ENCODE measurements at places on chromosomes 11 and 22.

- DNase-seq: no peak
Measured at GRCh38 chr11:35494957-35495490, 30.4 kb downstream of the PAMR1 start.

DNA sequence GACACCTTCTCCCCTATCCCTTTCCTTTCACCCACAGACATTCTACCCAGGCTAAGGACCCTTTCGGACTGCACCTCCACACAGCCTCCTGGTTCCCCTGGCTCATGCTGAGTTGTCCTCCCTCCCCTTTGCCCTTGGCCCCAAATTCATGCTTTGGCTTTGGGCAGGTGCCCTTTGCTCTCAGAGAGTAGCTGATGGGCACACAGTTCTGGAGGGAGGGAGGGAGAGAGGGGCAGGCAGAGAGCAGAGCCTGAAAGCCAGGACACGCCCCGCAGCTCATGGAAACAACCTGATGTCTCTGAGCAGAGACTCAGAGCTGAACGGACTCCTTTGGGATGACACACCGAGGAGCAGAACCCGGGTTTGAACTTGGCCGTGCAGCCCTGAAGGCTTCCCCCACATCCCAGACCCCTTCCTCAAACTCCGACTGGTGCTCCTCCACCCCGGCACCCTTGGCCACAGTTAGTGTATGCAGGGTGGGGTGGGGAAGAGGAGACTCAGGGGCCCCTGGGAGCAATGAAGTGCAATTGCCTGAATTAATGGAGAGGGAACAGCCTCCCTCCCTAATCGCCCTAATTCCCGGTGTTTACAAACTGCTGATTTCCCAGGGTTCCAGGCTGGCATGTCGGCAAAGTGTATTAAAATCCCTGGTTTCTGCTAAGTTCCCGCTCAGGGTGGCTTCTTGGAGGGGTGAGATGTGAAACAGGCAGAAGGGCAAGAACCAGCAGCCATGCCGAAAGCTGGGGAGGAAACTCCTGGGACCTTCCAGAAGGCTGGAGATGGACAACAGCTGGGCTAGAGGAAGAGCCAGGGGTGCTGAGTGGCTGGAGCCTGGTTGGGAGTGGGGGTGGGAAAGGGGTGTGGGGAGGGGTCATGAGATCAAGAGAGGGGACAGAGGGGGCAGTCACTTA is 71.2 kb upstream of the SHISAL1 start:
- no peak for DNase-seq

DNA sequence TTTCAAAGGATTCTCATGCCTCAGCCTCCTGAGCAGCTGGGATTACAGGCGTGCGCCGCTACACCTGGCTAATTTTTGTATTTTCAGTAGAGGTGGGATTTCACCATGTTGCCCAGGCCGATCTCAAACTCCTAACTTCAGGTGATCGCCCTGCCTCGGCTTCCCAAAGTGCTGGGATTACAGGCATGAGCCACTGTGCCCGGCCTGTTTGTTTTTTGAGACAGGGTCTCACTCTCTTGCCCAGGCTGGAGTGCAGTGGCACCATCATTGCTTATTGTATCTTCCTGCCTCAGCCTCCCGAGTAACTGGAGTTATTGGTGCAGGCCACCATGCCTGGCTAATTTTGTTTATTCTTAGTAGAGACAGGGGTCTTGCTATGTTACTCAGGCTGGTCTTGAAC is 8.1 kb downstream of the FADS2 start:
- no peak for DNase-seq

- DNase-seq: no peak
Measured at GRCh38 chr11:17471501-17471900, 5.1 kb downstream of the ABCC8 start.

- DNase-seq: no peak
Measured at GRCh38 chr11:115627666-115628460, 123.6 kb upstream of the CADM1 start.

- no peak for DNase-seq
Measured at GRCh38 chr11:87878373-87878825, 296.8 kb downstream of the RAB38 start.

DNA sequence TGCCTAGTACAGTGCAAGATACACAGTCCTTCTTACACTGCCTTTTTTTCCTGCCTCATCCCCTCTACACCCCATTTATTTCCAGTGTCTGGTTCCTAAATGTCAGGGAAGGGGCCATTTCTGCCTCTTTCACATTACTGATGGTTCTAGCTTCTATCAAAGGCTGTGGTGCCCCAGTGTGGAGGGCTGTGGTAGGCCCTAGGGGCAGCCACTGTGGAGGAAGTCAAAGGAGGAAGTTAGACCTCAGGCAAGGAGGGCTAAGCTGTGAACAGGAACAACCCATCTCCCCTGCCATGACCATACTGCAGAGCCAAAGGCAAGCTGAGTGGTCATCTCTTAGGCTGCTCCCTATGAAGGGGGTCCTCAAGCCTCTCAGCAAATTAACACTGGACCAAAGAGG is 81.9 kb upstream of the CRTAM start:
- DNase-seq: peak; percentile 61

GRCh38 chr22:49176956-49177355 is 650.7 kb downstream of the BRD1 start:
- DNase-seq: no peak

DNA sequence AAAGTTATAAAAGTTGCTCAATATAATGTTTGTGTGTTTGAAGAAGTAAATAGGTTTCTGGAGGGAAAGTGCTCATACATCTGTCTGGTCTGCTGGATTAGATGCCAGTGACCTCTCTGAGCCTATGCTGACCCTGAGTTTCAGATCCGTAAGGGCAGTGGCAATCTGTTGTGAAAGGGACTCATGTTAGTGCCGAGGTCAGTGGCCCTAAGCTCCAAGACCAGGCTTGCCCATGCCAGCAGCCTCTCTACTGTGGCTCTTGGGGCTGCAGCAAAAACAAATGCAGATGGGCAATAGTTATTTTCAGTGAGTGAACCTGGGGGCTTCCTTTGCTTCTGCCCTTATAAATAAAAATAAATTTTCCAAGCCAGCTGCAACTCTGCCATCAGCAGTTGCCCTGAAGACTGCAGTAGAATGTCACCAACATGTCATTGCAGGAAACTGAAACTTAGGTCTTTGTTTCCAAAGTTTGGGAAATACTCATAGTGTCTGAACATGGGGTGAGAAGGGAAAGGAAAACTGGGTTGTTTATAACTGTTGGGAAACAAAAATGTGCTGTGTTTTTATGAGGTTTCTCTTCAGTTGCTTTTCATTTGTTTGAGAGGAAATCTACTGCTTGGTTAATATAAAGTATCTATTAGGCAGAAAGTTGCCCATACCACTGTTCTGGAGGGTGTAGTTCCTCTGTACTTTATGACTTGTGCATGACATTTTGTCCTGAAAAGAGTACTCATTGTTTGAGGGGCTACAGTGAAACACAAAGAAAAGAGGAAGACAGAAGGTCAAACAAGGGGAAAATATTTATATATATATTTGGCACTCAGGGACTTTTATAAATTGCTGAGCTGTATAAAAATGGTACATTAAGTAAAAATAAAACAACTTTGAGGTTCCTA is 9.5 kb upstream of the MS4A4E start:
- no peak for DNase-seq

DNA sequence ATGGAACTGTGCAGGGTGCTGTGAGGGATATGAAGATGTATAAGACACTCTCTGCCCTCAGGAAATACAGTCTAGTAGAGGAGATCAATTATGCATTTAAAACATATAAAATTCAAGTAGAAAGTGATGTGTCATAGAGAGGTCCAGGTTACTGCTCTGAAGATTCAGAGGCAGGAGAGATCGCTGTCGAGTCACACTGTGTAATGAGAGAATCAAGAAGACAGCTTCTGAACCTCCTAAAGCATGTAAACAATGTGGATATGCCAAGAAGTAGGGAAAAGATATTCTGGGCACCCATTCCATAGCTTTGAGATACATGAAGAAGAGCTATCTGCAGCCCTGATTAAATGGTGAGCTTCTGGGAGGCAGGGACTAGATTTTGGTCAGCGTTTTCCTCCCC is 16.7 kb downstream of the SSH3 start:
- no peak for DNase-seq

- no peak for DNase-seq
Measured at GRCh38 chr11:13772223-13773046, 104.0 kb downstream of the FAR1 start.

DNA sequence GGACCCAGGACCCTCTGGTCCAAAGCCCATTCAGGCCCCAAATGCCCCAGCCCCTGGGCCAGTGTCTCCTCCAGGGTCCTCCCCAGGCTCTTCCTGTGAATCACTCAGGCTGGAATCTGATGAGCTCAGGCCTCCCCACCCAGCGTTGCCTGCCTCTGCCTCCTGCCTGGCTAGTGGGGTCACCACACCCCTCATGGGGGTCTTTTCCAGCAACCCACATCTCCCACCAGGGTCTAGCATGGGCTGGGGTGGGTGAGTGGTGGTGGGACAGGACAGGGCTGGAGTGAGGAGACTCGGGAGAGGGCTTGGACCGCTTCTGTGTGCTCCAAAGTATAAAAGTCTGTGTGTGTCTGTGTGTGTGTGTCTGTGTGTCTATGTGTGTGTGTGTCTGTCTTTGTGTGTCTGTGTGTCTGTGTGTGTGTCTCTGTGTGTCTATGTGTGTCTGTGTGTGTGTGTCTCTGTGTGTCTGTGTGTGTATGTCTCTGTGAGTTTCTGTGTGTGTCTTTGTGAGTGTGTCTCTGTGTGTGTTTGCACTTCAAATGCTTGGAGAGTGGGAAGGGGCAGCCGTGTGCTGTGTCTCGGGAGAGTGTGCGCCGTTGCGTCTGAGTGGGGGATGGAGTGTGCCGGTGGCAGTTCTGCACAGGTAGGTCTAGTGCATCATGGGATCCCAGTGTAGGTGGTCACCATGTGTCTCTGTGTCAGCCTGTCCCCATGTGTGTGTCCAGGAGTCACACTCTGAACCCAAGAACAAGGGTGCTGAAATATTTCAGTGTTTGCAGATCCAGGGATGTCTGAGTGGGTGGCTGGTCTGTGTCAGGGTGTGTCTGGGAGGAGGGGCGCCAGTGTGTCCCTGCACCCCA is 8.8 kb downstream of the RIN1 start:
- DNase-seq: no peak

DNA sequence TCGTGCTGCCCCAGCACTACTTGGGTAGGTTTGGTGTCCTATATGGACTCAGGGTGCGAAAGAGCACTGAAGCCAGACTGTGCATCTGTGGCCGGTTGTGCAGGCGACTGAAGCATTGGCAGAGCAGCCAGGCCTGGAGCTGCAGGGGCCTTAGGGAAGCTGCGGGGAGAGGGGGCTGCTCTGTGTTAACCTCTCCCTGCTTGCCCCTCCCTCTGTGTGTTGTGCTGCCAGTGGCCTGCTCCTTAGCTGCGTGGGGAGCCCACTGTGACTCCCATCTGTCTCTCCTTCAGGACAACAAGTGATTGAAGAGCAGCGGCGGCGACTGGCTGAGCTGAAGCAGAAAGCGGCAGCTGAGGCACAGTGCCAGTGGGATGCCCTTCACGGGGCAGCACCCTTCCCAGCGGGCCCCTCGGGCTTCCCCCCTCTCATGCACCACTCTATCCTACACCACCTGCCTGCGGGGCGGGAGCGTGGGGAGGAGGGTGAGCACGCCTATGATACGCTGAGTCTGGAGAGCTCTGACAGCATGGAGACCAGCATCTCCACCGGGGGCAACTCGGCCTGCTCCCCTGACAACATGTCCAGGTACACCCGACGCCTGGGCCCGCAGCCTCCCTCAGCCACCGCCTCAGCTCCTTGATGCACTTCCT is 34.3 kb downstream of the TREH start:
- no peak for DNase-seq

DNA sequence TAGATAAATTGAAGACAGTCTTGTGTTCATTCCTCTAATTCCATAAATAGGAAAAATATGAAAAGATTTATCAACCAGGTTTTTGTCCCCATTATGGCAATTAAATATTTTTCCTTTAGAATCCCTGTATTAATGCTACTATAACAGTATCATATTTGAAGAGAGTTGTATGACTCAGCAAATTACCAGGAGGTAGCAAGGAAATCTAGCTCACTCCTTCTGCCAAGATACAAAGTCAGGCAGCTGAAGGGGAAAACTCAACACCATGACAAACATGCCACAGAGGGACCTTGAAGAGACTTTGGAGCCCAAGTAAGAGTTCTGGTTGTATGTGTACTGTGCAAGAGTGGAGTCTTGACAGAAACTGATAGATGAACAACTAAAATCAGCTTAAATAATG is 143.3 kb downstream of the GUCY1A2 start:
- DNase-seq: no peak

- no peak for DNase-seq
Measured at GRCh38 chr22:48378673-48379072, 1449.0 kb downstream of the BRD1 start.

DNA sequence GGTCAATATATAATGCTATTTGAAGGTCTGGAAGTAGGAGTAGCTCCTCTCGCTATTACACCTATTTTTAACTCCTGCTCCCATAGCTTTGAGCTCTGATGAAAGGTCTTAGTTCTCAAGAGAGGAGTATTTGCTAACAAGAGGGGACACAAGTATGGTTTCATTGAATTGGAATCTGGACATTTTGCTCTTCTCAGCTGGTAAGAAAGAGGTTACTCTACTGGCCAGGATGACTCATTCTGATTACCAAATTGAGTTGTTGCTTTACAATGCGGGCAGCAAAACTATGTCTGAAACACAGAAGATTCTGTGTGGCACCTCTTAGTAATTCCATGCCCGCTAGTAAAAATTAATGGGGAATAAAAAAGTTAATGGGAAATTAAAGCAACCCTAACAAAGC is 63.6 kb upstream of the EP300 start:
- DNase-seq: no peak

DNA sequence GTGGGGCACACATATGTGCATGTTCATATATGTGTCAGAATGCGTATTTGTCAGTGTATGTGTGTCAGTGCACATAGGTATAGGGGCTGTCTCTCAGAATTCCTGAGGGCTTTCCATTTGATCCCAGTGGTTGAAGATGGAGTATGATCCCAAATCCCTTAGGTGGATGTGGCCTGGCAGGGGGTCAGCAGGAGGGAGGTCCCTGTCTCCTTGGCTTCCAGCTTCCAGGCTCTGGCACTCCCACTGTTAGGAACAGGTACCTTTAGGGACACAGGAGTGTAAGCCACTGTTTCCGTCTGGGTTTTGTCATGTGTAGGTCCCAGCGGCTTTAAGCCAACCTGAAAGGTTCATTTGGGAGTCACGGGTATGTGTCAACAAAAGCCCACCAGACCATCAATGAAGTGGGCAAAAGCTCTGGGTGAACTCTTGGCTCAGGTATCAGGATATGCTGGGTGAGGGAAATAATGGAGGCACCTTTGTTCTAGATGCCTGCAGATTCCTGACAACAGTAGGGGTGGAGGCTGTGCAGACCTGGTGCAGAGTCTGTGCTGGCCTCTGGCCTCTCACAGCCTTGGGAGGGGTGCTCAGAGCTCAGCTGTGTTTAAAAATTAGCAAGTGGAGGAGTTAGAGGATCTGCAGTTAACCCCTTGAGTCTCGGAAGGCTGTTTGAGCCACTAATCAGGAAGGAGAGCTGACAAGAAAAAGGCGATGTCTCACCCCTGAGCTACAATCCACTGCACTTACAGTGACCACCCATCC is 9.0 kb downstream of the KCNQ1OT1 start:
- DNase-seq: no peak

- no peak for DNase-seq
Measured at GRCh38 chr11:7520011-7520942, 6.5 kb downstream of the PPFIBP2 start.

- DNase-seq: no peak
Measured at GRCh38 chr22:42825796-42826195, 31.3 kb downstream of the ARFGAP3 start.
